A673 (cell line): ENCODE measurements at places on chromosomes 1 and 21.

GRCh38 chr1:94048413-94049164, 72.4 kb downstream of the ABCA4 start:
- peak; percentile 92 for DNase-seq

DNA sequence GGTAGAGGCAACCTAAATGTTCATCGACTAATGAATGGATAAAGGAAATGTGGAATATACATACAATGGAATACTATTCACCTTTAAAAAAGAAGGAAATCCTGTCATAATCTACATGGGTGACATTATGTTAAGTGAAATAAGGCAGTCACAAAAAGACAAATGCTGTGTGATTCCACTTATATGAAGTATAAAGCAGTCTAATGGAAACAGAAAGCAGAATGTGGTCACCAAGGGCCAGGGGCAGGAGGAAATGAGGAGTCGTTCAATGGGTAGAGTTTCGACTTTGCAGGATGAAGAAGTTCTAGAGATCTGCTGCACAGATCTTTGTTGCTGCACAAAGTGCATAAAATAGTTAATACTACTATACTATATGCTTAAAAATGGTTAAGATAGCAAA, 7.8 kb downstream of the DIPK1A start:
- no peak for DNase-seq

- DNase-seq = no peak
Observed at GRCh38 chr1:229949500-229949899, 117.5 kb upstream of the GALNT2 start.

DNA sequence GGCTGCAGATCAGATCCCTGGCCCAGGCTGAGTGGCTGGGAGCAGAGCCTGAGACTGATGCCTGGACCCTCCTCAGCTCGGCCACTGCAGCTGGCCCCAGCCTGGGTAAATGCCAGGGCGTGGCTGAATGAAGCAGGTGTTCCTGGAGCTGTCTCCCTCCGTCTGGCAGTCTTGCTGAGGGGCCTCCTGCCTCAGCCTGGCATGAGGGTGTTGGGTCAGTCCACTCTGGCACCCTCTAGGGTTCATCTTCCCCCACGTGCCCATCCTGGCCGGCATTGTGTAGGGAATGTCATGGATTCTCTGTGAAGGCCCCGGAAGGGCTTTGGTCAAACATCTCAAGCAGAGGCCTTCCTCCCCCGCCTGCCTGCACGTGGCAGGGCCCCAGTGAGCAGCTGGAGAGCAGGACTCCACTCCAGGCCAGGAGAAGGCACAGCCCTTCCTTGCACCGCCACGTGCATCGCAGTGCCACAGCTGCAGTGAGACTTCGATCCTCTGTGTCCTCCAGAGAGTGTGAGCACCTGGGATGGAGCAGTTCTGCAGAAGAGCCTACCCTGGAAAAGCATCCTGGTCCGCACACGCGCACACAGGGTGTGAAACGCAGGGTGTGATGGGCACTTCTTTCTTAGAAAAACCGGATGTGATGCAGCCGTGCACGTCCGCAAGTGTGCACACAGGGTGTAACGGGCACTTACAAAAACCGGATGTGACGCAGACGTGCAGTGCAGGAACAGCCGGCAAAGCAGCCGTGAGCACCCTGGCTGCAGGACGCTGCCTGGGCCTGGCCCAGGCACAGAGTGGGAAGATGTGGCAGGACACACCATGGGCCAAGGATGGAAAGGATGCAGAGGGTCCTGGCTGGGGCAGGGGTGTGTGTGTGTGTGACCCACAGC, 4.6 kb upstream of the KRTAP10-4 start:
- DNase-seq = no peak

- no peak for DNase-seq
Observed at GRCh38 chr1:195709821-195710220, 898.4 kb downstream of the KCNT2 start.

- no peak for DNase-seq
Observed at GRCh38 chr1:192439373-192440025, 122.7 kb downstream of the RGS21 start.

DNA sequence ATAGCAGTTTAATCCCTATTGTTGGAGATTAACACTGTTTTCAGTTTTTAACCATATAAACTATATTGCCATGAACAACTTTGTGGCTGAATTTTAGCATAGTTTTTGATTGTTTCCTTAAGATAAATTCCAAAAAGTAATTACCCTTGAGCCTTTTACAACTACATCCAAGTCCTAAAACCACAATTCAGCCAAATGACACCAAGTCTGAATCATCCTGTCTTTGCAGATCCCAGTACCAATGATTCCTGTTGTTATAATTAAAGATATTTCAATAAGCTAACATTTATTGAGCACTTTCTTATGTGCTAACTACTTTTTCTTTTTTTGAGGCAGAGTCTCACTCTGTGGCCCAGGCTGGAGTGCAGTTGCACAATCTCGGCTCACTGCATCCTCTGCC, 35.6 kb downstream of the IL23R start:
- no peak for DNase-seq

- DNase-seq = no peak
Observed at GRCh38 chr1:14479865-14480264, 118.6 kb upstream of the KAZN start.

- peak; percentile 86 for DNase-seq
Observed at GRCh38 chr1:15323351-15323988, 76.4 kb downstream of the FHAD1 start.

DNA sequence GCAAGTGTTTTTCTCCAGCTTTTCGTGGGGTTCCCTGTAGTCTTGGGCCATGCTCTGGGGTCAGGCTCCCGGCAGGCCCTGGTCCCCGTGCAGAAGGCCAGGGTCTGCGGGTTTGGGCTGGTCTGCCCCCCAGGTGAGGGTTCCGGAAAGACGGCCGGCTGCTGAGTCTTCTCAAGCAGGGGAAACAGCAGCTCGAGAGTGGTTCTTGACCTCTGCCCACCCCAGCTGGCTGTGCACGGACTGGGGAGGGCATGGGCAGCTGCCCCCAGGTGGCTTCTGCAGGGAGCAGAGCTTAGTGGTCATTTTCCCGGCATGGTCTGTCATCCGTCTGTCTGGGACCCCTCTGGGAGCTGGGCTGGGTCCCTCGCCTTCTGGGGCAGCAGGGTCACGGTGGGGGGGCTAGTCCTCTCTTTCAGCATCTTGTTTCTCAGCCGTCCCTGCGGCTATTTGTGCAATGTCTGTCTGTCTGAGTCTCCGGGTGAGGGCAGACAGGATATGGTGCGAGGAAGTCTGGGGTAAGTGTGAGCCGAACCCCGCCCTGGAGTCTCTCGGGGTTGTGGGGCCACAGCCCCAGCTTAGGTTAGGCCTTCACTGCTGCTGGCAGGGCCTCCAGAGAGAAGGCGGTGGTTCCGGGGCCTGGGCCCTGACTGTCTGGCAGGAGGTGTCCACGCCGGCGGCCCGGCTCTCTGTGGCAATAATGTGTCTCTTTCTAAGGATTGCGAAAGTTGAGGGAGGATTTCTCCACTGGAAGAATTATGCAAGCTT, 6.1 kb downstream of the SKI start:
- DNase-seq = peak; percentile 67

DNA sequence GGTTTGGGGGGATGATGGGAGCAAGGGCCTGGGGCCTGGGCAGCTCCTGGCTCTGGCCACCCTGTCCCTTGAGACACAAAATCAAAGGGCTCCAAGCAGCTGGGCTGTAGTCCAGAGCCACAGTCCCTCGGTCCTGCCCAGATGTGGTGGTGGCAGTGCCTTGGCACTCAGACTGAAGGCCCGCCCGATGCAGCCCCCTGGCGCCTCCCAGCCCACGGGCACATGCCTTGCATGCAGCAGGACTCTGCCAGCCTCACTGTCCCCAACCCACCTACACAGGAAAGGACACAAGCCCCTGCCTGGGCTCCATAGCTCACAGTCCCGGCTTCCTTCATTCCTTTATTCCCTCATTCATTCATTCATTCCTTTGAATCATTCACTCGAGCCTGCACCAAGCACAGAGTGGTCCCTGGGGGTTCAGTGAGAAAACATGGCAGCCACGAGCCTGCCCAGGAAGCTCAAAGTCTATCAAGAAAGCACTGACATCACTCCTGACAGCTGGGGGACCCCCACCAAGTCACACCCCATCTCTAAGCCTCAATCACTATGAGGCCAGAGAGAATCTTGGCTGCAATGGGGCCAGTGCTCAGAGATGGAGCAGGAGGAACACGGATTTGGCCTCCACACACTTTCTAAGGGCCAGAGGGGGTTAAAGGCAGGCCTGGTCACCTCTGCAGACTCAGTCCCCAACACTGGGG, 5.8 kb downstream of the SDC3 start:
- no peak for DNase-seq

DNA sequence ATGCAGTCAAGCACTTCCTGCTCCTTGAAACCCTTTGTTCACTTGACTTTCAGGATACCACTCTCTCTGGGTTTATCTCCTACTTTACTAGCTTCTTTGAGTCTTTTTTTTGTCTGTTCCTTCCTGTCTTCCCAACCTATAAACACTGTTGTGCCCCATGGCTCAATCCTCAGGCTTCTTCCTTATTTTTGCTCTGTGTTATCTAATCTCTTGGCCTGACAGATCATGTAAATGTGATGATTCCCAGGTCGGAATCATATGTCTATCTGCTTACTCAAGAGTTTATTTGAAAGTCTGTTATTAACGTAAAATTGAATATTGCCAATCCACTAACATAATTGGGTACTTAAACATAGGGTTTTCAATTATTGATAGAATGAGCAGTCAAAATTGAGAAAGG, 171.7 kb upstream of the ST6GALNAC5 start:
- no peak for DNase-seq

GRCh38 chr1:189434461-189434860, 1043.2 kb downstream of the BRINP3 start:
- no peak for DNase-seq

DNA sequence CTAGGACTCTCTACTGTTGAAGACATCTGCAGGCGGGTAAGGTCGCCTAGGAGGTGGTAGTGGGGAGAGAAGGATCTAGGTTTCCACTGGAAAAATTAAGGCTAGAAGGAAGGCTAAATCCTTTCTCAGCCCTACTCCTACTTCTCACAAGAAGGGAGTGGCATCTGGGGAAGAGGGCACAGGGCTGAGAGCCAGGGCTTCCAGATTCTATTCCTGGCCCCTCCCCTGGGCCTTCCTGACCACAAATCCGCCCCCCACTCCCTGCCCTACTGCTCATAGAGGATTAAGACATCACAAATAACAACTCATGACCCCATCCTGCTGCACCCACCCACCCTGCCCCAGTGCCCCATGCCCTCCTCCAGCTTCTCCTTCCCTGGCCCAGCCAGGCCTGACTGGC, 2.5 kb downstream of the PHLDA3 start:
- DNase-seq = no peak
